ENCODE measurements at places on chromosomes 1 and 21.

GRCh38 chr1:78840453-78841271, 165.9 kb downstream of the ADGRL4 start:
- DNase-seq: peak; percentile 84

DNA sequence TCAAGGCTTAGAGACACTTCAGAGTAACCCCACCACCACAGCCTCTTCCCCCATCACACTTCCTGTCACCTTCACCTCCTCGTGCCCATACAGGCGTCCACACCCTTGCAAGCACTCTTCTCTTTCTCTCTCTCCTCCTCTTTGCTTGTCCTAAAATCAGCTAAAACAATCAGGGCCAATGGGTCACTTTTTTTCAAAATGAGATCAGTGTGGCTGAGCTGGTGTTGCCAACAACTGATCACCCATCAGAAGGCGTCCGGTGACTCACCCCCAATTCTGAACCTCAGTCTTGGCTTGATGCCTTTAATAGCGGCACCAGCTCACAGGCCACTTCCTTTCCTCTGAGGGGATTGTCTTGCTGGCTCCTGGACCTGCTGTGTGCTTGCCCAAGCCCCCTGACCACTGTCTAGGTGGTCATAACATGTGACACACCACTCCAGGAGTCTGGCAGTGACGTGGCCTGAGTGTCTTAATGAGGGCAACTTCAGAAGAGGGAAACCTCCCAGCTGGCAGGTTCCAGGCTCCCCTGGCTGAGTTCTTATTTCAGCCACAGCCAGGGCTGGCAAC, 1.6 kb downstream of the DRAXIN start:
- peak; percentile 86 for DNase-seq

- no peak for DNase-seq
These were observed 761 bp upstream of the UBE2J2 start for GRCh38 chr1:1274299-1274930.

GRCh38 chr1:197924516-197925123, 7.4 kb downstream of the LHX9 start:
- peak; percentile 78 for DNase-seq

DNA sequence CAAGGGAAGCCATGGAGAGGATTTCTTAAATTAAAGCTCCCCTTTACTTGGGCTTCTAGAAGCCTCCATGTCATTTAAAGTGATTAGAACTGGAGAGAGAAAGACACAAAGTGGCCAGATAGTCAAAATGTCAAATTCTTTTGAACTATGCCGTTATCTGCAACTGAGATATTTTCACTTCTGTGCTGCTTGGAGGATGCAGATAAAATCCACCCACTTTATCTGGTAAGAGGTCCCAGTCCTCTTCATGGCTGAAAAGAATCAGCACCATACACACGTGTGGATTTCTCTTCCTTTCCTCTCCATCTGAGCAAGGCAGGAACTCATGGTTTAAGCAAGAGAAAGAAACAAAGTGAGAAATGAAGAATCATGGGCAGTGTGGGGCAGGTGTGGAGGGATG, 276.9 kb upstream of the RUNX1 start:
- no peak for DNase-seq

- peak; percentile 25 for DNase-seq
These were observed 21.3 kb upstream of the TARBP1 start for GRCh38 chr1:234500269-234500668.

GRCh38 chr1:115118086-115118485, 28.8 kb upstream of the TSPAN2 start:
- DNase-seq: no peak

DNA sequence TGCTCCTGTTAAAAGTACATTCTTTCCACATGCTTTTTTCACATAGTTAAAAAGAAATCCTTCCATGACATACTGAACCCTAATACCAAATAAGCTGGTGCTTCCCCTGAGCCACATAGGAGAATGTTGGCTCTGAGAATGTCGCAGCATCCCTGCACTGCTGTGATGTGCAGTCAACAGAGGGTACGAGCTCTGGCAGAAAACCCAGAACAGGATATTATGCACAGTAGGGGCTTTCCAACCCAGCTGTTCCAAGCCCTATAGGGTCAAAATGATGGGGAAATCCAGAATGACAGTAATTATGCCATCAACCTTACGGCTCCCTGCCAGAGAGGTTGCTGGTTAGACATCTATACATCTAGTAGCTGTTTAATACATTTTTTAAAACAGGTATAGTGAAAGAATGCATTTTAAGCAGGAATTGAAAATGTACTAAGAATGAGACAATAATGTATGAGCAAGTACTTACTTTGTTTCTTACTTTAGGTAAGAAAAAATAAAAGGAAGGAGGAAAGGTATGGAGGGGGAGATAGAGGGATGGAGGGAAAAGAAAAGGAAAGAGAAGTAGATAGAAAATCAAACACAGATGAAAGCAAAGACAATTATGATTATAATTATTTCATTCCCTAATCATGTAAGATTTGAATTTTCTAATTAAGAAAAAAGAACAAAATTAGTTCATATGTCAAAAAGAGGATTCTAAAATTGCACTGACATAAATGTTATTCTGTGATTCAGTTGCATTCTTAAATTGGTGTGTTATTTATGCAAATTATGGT, 126.0 kb downstream of the NR5A2 start:
- DNase-seq: no peak

DNA sequence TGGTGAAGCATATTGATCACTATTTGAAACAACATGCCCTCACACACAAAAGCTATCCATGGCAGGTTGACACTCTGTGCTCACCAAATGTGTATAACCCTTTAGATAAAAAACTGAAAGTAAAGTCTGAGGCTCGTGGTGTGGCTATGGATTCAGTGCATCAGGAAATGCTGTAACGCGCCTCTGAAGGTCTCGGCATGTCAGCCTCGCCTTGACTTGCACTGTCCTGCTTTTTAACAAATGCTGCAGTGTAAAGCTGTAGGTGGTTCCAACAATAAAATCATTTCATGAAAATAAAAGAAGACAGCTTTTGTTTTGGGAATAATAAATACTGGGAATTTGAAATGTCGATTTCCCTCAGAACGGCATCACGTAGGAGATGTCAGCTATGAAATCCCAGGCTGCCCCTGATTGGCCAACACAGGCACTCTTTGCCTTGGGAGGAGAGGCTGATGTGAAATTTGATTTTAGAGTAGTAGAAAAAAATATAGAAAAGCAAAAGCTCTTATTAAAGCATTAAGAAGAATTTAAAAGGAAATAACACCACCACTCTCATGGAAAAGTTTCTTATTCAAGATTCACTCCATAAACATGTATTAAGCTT, 168.2 kb downstream of the DSCAM start:
- no peak for DNase-seq

DNA sequence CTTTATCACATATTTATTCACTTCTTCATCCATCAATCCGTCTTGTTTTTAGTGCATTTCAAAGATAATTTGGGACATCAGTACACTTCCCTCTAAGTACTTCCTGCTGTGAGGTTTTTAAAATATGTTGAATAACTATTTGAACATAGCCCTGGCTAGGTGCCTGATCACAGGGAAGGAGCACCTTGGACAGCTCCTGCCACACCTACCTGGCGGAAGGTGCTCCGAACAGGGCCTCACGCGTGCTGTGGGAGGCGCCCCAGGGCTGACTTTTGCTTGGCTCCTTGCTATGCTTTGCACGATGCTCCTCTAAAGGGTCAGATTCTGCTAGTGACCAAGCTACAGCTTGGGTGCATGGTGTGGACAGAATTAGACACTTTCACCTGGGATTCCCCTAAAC, 4.9 kb upstream of the ATXN7L2 start:
- DNase-seq: no peak

- DNase-seq: no peak
These were observed 22.6 kb upstream of the ATP2B4 start for GRCh38 chr1:203603940-203604591.

DNA sequence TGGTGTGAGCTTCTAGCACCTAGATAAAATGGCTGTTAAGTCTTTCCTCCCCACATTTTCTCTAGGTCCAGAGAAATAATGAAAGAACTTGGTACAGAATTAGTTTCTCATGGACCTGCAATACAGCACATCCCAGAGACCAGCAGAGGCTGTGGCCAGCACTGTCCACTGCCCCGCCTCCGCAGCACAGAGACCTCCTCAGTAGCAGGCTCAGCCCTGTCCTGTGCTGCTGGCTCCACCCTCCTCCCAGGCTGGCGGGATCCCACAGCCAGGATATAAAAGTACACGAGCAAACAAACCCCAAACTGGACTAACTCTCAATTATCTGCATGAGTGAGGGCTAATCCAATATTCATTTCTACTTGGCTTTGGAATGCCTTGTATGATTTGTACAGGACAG, 401.5 kb downstream of the RPS6KC1 start:
- no peak for DNase-seq

GRCh38 chr1:225827076-225827475, 17.2 kb downstream of the EPHX1 start:
- no peak for DNase-seq

DNA sequence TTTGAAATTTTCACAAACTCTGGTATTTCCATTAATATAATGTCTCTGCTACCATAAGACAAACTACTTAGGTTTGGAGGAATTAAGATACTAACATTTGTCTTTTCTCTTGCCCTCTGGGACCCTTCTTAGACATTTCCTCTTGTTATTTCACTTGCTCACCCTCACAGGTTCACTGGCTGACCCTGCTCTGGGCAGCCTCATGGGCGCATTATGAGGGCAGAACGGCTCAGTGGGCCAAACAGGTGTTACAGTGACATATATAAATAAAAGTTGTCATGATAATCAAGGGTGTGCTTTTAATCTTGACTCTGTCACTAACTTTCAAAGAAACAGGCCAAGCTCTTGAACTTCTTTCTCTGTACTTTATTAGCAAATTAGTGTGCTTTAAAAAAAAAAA, 46.5 kb downstream of the ZNHIT6 start:
- DNase-seq: no peak

DNA sequence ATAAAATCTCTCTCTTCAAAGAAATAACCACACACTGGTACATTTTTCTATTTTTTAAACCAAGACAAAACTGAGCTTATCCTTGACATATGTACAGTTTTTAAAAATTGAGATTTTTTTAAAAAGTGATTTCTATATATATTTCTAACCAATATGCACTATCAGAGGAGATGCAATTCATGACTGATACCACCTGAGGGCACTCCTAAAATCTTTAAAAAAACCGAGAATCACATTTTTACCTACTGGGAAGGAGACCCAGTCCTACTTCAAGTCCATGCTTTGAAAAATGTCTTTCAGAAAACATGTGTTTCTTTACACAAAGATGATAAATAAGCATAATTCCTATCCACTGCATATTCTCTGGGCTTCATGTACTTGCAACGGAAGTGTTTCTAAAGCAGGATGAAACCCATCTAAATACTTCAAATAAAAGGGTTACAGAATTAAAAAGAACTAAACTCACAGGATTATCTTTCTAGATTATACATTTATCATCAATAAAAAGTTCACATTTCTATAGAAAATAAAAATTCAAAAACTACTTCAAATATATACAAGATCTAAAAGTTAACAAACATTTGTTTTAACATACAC, 98.6 kb downstream of the ENAH start:
- peak; percentile 58 for DNase-seq

DNA sequence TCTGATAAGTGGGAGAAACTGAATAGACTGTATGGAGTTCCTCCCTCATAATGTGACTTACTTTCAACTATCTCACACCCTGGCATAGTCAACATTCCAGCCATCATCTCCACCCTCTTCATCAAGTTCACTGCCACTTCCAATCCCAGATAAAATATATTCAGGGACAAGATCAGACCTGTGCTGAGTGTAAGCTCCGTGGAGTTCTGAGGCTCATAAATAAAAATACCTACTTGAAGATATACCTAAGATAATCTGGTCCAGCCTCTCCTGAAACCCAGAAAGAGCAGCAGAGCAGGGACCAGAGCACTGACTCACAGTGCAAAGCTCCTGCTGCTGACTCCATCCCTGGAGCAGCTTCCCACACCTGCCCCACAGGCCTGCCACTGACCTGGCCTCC, 1.7 kb upstream of the LCE7A start:
- no peak for DNase-seq

- no peak for DNase-seq
These were observed 6.5 kb downstream of the NOC2L start for GRCh38 chr1:952603-953002.

- peak; percentile 82 for DNase-seq
These were observed 565.2 kb downstream of the LTN1 start for GRCh38 chr21:28427394-28428022.

GRCh38 chr1:36305915-36306209, 306 bp upstream of the SH3D21 start:
- no peak for DNase-seq

- no peak for DNase-seq
These were observed 520 bp downstream of the TNFRSF18 start for GRCh38 chr1:1205769-1206375.

GRCh38 chr1:169576241-169576934, 9.9 kb downstream of the F5 start:
- DNase-seq: no peak

- DNase-seq: no peak
These were observed 396.7 kb downstream of the PTPRU start for GRCh38 chr1:29632806-29633615.

DNA sequence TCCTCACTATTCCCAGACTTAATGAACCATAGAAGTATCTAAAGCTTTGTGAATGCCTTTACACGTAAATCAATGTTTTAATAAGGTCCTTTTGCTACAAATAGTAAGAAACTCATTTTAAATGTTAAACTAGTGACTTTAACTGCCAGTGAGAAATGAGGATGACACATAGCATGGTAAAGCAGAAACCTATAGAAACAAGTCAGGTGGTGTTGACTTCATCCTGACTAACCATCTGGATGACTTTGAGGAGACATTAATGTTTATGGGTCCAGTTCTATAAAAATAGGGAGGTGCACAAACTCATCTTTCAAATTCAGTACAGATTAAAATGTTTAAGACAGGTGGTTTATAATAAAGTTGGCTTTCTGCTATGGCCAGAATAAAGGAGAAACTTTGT, 85.4 kb downstream of the COLGALT2 start:
- DNase-seq: no peak

- no peak for DNase-seq
These were observed 83.9 kb upstream of the ZNF648 start for GRCh38 chr1:182145441-182145840.

DNA sequence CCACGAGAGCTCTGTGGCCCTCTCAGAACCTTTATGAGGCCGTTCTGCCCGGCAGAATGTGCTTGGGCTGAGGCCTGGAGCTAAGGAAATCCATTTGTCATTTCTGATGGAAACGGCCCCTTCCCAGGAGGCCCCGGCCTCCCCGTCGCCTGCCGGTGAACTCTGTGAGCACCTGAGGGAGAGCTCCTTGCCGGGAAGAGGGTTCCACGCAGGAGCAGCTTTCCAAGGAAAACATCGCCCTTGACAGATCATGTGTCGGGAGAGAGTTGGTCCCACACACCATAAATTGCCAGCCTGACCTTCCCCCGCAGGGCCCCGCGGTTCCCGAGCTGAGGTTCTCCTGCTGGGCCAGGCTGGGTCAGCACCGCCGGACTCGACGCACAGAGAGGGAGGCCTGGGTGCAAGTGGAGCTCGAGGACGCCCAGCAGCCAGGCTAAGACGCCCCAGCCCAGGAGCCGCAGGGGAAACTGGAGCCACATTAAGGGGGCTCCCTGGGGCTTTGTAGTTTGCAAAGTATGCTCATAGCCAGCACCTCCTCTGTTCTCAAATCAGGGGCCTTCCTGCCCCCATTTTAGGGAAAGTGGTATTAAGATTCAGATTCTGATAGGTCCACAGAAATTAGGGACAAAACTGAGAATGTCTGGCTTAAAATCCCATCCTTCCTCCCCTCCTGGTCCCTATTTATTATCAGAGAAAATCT, 239.5 kb downstream of the FOXD2 start:
- DNase-seq: no peak

Data from cardiac fibroblast (primary cell).